ENCODE measurements at places on chromosomes 5 and 9.

- DNase-seq = no peak
Observed at GRCh38 chr5:159051421-159052282, 48.1 kb downstream of the EBF1 start.

DNA sequence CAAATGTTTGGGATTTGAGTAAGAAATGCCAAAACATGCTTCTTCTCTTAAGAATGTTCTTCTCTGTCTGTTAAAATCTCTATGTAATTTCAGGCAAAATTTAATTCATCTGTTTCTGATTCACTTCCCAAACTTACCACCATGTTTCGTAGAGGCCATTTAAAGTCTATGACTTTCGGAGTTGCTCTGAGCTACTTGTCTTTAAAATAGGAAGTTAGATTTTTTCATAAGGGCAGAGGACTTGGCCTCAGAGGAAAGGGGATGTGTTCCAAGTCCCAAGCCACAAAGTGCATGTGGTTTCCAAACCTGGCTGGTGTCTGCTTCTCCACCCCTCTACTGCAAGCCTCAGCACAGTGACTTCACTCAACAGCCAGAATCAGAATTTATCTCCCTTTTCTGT is 111.3 kb upstream of the ADRA1B start:
- no peak for DNase-seq

DNA sequence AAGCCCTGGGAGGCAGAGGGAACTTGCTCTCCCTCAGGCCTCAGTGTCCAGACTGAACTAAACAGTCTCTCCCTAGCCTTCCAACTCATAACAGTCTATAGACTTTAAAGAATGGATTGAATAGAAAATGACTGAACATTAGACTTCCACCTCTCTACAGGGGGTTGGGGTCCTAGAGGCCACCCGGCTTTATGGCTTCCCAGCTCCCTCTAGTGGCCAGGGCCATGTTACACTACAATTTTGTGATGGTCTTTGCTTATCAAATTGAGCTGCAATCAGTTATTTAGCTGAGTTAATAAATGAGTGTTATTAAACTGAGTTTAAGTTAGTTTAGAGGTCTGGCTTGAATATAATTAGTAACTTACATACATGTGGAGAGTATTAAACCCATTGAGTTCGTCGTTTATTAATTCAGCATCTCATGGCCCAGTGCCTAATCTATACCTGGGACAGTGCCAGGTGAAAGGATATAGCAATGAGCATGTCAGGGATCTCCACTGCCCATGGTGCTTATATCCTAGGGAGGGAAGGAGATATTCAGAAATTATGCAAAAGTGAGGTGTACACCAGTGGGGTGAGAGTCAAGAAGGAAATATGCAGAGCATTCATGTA is 105.2 kb downstream of the SH3TC2 start:
- DNase-seq = no peak

DNA sequence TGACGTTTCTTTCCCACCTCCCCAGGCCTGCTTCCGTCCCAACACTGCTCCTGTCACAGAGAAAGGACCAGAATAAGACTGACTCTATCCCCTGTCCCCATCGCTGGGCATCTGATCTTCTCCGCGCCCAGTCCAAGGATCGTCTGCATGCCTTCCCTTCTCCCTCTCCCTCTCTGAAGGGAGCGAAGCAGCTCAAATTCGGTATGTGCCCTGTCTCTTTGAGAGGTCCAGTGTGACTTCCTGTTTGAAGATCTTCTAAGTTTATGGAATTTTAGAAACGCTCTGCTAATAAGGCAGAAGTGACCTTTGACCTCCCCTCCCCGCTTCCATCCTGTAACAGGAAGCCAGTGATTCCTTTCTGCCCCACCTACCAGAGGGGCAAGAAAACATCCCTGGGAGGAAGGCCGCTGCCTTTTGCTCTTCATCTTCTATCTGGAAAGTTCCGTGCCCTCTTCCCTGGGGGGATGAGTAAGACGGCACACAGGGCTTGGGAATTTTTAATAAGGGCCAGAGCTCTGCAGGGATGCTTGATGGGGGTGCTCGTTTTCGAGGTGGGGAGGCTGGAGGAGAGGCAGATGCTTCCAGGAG is 40.7 kb upstream of the RNU6ATAC start:
- no peak for DNase-seq

- no peak for DNase-seq
Observed at GRCh38 chr5:134437847-134438581, 26.3 kb upstream of the CDKN2AIPNL start.

DNA sequence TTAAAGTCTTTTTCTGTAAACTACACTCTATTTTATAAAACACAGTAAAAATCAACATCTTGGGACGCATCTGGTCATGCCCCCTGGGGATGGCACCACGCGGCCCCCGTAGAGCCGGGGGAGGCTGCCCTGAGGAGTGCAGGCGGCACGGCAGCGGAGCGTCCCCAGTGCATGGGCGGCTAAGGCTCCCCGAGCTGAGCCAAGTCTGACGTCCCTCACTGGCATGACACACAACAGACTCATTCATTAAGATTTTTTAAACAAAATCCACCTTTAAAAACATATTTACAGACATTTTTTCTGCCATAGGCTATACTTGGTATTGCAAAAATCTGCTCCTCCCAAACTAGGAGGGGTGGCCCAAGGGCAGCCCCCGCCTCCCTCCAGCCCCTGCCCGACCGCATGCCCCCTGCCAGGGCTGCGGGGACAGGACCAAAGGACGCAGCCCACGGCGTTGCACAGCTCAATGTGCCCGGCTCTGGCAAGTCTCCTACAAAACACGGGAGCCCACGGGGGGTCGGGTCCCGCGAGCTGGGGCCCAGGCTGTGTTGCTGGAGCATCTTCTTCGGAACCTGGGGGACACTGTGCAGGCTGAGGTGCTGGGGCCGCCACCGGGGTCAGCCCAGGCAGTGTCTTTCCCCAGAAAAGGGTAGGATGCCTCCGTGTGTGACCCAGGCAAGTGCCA is 11.8 kb upstream of the SEC16A start:
- no peak for DNase-seq

- no peak for DNase-seq
Observed at GRCh38 chr5:172284611-172284980, 1.0 kb upstream of the UBTD2 start.

DNA sequence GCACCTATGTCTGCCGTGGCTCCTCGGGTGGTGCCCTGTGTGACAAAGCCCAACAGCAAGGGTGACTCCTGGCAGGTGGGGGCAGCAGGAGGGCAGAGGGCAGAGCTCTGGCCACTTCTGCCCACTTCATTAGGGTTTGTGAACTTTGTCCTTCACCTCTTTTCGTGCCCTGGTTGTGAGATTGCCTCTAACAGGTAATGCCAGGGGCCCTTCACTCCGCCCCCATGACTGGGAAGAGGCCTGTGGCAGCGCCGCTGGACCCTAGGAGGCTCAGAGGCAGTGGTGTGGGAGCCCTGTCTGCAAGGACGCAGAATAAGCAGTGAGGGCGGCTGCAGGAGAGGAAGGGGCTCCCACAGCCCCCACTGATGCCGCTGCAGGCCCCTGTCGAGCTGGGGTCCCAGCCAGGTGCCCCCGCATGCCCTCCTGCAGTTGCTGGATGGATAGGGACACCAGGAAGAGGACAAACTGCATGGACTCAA is 108.7 kb upstream of the LMX1B start:
- DNase-seq = no peak

DNA sequence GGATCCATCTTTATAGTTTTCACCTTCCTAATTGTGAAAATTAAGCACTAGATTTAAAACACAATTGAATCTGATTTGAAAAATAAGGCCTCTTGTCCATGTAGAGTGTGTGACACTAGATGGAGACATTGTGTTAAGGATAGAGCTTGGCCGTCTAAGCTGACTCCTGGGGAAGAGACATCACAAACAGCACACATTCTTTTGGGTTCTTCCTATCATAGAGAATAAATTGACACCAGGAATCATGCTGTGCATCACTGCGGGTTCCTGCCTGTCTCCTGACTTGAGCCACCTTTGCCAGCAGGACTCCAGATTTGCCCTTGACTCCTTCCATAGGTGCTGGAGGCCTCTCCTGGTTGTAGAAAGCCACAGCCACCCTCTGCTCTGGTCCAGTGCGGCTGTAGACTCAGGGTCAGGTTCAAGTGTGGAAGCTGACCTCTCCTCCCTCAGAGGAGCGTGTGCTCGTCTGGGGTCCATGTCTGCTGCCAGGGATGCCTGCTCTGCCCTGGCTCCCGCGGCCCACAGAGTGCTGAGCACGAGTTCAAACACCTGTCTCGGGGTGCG is 11.2 kb downstream of the ROPN1L start:
- no peak for DNase-seq

Data from activated T-helper 1 cell treated with Interleukin-2 at 50 U/mL for 16 hours (primary cell).